Activated CD4-positive, alpha-beta T cell treated with anti-CD3 and anti-CD28 coated beads for 1 hour (primary cell): ENCODE measurements at places on chromosomes 3 and 15.

- no peak for DNase-seq
Measured at GRCh38 chr3:117928836-117929235, 1105.8 kb downstream of the IGSF11 start.

DNA sequence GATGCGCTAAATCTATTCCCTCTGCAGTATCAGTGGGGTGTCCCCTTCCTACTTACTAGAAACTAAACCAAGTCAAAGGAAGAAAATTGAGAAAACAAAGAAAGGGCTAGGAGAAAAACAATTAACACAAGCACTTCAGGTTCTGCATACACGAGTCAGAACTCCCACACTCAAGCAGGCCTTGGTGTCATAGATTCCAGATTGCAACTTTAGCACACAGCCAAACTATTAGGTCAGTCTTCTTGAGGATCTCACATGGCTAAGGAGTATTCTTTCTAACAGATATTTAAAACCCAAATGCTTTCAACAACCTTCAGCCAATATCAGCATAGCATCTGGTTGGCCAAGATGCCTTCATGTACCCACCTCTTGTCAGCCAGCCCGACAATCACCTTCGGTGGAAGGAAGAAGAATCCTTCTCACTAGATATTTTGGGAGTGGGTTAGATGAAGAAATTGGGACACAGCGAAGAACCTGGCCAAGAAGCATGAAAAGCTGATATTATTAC lies 340.0 kb downstream of the VPS13C start:
- no peak for DNase-seq

GRCh38 chr3:130711565-130712324 lies 34.9 kb downstream of the PIK3R4 start:
- no peak for DNase-seq

GRCh38 chr3:143538577-143538981 lies 309.7 kb downstream of the SLC9A9 start:
- DNase-seq, result no peak

- DNase-seq, result no peak
Measured at GRCh38 chr3:100288288-100288894, 27.6 kb downstream of the TBC1D23 start.

GRCh38 chr15:69557707-69558409 lies 105.2 kb downstream of the RPLP1 start:
- no peak for DNase-seq

GRCh38 chr3:174540116-174540908 lies 318.8 kb upstream of the NAALADL2 start:
- no peak for DNase-seq
